ENCODE measurements at places on chromosomes 3 and 15.

- DNase-seq: peak; percentile 72
Measured at GRCh38 chr15:70036585-70037291, 61.0 kb downstream of the TLE3 start.

DNA sequence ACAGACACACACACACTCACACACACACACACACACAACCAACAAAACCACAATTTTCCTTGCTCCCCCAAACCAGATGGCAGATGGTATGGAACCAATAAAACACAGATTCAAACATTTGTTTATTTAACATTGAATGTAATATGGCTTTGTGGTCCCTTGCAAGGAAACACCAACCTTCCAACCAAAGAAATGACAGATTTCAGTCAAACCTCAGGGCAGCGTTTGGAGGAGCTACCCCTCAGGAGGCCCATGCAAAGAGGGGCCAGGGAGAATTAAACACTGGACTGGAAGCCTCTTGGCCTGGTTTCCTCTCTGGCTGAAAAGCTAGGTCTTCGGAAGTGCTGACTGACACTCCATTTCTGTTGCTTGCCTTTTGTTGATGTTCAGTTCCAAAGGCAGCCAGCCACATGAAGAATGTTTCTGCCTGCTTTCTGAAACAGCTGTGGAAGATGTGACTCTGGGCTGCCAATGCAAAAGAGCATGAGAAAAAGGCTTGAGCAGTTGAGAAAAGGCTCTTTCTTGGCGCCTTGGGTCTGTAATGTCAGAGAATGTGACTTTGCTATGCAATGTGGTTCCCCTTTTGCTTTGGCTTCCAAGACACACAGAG is 296.1 kb downstream of the RPLP1 start:
- no peak for DNase-seq

GRCh38 chr3:192284443-192285072 is 442.8 kb downstream of the FGF12 start:
- DNase-seq: no peak

DNA sequence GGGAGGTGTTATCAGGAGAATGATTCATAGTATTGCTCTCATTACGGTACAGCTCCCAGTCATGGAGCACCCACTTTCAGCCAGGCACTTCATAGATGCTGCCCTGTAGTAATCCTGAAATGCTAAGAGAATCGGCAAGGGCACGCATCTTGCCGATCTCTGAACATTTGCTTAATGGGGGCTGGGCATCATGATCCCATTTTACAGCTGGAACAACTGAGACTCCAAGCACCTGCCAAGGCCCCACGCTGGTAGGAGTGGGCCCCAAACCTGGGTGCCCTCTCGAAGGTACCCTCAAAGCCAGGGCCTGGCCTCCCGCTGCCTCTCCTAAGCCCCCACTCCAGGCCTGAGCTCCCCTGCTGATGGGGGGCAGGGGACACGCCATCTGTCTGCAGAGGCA is 47.3 kb downstream of the RPN1 start:
- no peak for DNase-seq

- DNase-seq: no peak
Measured at GRCh38 chr3:105062853-105063252, 303.9 kb upstream of the ALCAM start.

GRCh38 chr3:128726023-128727016 is at the start of gene RAB7A:
RAB7A (plus strand) TSS chr3:128726183; CDS start chr3:128795368, 69,185 bp downstream.
- peak; percentile 84 for DNase-seq
